ENCODE measurements at places on chromosomes 16 and 17.

- no peak for DNase-seq
Observed at GRCh38 chr17:9206741-9207332, 185.5 kb downstream of the NTN1 start.

DNA sequence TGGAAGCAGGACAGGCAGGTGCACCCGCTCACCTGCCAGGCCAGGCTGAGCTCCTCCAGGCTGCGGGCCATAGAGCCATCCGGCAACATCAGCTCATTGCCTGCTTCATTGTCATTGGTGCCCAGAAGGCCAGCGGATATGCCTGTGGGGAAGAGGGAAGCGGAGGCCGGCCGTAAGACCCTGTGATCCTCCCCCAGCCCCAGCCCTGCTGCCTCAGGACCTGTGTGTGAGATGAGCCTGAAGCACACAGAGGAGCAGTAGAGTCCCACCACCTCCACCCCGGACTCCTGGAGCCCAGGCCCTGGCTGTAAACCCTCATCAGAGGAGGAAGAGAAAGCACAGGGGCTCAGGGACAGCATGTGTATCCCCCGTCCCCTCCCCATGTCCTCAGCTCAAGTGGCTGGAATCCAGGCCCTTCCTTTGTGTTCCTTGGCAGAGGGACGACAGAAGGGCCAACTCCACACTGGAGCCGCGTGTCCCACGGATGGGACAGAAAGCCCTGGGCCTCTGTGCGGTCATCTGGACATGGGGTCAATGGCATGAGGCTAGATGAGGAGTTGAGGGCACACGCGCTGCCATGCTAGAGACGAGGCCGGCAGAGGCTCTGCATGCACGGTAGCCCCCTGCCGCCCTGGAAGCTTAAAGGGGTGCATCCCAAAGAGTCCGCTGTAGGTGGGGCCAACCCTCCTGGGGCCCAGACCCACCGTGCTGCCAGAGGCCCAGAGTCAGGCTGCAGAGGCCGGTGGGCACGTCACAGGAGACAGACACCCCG lies 39.1 kb downstream of the RMI2 start:
- DNase-seq = no peak

GRCh38 chr17:49993423-49994060 lies 1.5 kb downstream of the DLX3 start:
- no peak for DNase-seq

DNA sequence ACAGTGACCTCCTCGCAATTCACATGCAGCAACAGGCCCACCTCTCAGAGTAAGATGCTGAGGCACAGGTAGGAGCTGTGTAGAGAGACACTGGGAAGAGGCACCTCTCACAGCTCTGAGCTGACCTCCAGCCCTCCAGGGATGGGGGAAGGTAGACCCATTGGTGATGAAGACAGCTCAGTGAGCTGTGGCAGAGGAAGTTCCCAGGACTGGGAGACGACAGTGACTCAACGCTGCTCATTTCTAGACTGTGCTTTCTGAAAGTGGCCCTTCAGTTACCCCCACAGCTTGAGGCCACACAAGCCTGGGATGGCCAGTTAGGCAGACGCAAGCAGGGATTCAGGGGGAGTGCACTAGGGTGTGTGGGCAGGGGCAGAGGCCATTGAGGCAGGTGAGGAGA lies 2073.2 kb downstream of the TP53TG3F start:
- DNase-seq = no peak

DNA sequence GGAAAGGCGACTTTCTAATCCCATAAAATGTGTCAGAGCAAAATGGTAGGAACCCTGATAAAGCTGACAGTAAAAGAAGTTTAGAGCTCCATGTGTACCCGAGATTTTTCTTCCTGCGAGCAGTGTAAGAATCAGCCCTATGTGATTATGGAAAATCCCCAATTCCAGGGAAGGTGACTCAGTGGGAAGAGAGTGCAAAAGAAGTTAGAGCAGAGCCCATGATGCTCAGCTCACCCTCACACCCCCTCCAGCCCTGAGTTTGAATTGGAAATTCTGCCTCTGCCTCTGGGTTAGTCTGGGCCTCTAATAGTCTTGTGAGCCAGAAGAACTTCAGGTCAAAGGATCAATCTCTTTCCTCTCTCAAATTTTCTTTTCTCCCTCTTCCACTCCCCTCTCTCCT lies 12.5 kb downstream of the C17orf78 start:
- no peak for DNase-seq

DNA sequence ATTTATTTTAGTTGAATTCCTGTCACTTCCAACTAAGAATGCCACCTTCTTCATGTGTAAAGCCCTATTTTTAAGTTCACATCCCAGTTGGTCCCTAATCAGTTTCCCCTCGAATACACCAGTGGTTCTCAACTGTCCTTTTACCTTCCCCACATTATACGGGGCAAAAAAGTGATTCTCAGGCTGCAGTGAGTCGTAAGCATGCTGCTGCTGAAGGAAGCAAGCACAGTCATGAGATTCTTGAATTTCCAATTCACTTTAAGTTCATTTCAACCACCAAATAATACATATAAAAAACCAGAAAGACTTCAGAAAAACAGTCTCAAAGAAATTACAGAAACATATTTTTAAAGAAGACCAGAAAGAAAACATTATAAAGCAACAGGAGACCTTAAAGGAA lies 47.9 kb downstream of the UBE2G1 start:
- DNase-seq = no peak

- DNase-seq = no peak
Observed at GRCh38 chr17:82614095-82614631, 34.1 kb downstream of the WDR45B start.

- no peak for DNase-seq
Observed at GRCh38 chr17:70934835-70935234, 765.5 kb downstream of the KCNJ2 start.

DNA sequence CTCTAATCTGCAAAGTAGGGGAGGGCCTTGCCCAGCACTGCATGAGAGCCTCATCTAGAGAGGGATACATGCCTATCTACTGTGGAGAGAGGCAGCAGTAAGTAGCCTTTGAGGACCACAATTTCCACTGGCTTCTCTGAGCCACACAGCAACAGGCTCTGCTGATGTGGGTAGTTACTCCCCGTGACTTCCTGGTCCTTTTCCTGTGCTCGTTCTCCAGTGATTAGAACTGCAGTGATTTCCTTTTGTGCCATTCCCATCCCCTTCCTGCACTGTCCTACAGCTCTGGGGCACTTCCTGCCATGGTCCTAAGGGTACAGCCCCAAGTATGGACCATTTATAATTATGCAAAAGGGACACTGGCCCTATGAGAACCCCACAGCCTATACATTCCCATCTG lies 3.0 kb downstream of the PLSCR3 start:
- no peak for DNase-seq

DNA sequence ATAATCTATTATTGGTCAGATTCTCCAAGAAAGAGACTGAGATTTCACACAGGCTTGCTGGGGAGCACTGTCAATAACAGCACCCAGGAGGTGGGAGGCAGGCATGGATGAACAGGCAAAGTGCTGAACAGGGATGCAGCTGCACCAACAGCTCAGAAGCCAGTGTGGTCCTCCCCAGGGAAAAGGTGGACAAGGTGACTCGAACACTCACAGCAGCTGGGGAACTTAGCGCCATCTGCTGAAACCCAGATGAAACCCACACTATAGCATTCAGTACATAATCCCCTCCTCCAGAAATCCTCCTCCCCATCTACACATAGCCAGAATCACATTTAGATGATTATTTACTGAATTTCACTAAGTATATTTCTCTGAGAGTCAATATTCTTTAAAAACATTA lies 255.2 kb upstream of the WSB1 start:
- DNase-seq = no peak

- no peak for DNase-seq
Observed at GRCh38 chr17:44636562-44636961, 19.7 kb upstream of the MEIOC start.

DNA sequence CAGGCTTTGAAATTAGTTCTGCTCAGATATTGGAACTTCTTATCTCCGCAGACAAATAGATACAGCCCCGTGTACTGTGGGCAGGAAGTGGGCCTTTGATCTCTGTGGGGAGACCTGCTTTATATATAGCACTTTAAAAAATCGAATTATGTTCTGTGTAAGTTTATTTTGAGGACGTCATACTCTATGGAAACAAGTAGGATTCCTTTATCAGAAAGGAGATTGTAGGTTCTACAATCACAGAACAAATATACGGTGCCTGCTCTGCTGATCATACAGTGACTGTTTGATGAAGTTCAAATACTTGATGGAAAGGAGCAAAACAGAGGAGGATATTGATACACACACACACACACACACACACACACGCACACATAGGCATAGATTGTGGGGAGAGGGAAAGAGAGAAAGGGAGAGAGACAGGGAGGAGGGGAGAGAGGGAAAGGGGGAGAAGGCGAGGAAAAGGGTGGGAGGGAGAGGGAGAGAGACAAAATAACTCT lies 14.7 kb upstream of the TMEM220 start:
- DNase-seq = peak; percentile 46

DNA sequence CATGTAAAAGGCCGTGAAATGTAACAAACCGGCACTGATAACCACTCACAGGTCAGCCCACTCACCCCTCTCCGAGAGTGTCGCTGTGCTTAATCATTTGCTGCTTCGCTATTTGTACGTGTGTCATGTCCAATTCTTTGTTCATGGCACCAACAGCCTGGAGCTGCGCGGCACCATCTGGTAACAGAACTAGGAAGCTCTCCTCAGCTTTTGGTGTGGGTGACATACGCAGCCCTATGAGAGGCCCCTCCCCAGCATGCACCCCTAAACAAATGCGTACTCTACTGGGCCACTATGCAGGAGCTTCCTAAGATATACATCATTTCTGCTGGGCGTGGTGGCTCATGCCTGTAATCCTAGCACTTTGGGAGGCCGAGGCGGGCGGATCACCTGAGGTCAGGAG lies 2.3 kb upstream of the PECAM1 start:
- DNase-seq = no peak

DNA sequence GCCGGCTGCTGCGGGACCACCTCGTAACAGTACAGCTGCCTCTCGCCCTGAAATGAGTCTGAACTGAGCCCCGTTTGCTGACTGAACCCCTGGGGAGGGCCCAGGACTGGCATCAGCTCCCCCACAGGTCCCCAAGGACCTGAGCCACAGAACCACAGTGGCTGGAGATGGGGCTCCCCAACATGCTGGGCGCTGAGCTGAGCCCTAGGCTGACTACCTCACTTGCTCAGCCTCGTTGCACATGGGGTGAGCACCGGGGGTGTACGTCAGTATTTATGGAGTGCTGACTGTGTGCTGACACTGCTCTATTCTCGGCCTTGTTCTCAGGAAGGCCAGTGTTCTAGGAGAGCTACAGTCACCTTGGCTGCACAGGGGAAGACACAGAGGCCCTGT lies 6.6 kb upstream of the VASN start:
- no peak for DNase-seq

- no peak for DNase-seq
Observed at GRCh38 chr17:13297183-13297582, 279.4 kb upstream of the ELAC2 start.

- DNase-seq = no peak
Observed at GRCh38 chr16:84278968-84279367, 15.7 kb upstream of the WFDC1 start.

DNA sequence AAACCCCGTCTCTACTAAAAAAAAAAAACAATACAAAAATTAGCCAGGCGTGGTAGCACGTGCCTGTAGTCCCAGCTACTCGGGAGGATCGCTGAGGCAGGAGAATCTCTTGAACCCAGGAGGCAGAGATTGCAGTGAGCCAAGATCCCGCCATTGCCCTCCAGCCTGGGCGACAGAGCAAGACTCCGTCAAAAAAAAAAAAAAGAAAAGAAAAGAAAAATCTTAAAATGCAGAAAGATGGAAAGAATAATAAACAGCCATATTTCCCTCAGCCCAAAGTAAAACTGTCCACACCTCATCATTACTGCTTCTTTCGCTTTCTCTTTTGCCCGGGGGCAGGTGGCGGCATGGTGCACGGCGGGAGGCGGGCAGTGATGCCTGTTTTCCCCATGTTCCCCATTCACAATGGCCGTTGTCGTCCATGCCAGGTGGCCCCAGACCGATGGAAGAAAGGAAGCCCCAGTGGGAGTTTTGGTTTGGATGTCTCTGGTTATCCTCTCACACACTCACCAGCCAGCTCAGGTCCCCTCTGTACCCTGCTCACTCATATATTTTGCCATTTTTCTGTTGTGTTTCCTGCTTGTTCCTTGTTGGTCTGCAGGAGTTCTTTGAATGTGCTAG lies 37.0 kb upstream of the PEMT start:
- DNase-seq = peak; percentile 40

DNA sequence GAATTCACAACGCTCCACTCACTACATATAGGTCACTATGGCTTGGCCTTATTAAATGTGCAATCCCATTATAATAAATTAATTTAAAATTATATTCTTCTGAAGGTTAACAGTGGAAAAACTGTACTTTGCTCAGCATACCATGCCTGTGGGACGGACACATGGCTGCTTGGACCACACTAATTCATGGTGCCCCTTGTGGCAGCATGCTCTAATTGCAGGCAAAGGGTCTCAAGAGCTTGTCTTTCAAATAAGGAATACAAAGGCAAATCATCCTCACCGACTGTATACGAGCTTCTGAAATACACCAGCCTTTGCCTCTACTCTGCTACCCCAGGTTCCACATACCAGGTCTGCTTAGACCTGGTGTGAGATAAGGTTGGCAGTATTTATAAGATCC lies 11.7 kb downstream of the SMPD3 start:
- DNase-seq = no peak

DNA sequence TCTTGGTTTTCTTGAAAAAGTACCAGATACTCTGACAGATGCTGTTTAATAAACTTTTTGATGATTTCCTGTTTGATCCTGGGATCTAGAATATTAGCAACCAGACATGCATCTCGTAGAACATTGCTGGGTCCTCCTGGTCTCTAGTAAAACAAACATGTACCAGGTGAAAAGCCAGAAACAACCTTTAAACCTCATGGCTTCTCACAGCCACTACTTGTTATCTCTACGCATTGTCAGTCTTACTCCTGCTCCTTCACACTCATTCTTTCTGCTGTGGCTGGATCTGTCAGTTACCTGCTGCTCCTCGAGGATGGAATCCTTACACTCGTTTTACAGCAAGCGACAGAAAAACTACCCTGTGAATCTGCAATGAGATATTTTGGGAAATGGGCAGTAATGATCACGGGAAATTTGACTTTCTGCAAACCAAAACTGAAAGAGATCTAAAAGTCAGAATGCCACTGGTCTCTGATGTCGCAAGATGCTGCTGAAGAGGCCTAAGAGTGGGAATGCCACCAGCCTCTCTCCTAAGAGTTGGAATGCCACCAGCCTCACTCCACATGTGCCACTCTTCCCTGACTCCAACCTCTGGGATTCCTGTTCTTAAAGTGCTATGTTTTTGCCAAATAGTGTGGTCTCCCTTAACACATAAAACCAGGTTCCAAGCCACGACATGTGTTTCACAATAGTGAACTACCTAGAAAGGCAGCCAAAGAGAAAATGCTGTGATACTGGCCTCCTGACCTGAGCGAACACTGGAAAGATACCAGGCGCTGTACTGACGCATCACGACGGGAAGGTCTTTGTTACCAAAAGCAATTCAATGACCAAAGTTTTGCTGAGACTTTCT lies 86.3 kb downstream of the VPS53 start:
- no peak for DNase-seq

All from CD4-positive, alpha-beta memory T cell (primary cell).